ENCODE measurements at places on chromosomes 6 and 20. TPM values are rescaled to one million over a fixed set of nuclear protein-coding genes. Genes with fewer than 3 reads are reported as not detected.

GRCh38 chr6:82076916-82077315 is 170.6 kb downstream of the IBTK start:
- DNase-seq, result peak; percentile 12
- no peak overlapping the region for H3K27ac ChIP-seq
- peaks cover 7% of the 10 kb centered on the region for H3K4me1 ChIP-seq
- no peak overlapping the region for H3K4me3 ChIP-seq

GRCh38 chr6:23181356-23182110 is 612.2 kb downstream of the HDGFL1 start:
- no peaks in the 10 kb centered on the region for H3K36me3 ChIP-seq
- no peak overlapping the region for H3K4me3 ChIP-seq
- no peaks in the 10 kb centered on the region for H3K4me1 ChIP-seq
- H3K27me3 ChIP-seq, result no peaks in the 10 kb centered on the region
- no peak for DNase-seq

- no peaks in the 10 kb centered on the region for H3K27me3 ChIP-seq
- no peak for DNase-seq
- H3K4me3 ChIP-seq, result no peak overlapping the region
- H3K27ac ChIP-seq, result no peak overlapping the region
Measured at GRCh38 chr6:62441182-62441581, 155.2 kb upstream of the KHDRBS2 start.

GRCh38 chr6:33667776-33668175 is 43.7 kb downstream of the UQCC2 start:
- no peaks in the 10 kb centered on the region for H3K27me3 ChIP-seq
- DNase-seq, result no peak
- H3K4me3 ChIP-seq, result no peak overlapping the region
- H3K36me3 ChIP-seq, result peaks cover 22% of the 10 kb centered on the region
- H3K27ac ChIP-seq, result no peak overlapping the region
- H3K4me1 ChIP-seq, result peaks cover 10% of the 10 kb centered on the region

DNA sequence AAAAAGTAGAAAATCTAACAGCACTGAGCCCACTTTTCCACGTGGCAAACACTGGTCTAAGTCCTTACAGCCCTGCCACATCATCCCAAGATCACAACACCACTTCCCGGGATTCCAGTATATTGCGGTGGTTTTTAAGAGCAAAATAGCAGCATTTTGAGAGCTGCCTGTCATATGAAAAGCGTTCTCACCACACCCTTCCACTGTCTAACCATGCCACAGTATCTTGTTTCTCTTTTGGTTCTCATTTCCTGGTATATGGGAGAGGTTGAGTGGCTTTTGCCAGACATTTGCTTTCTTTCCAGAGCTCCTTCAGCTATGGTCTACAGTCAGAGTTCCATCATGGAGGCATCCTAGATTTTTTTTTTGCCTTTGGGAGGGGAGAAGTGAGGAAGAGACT is 243.0 kb downstream of the TSHZ2 start:
- no peak overlapping the region for H3K4me3 ChIP-seq
- peaks cover 85% of the 10 kb centered on the region for H3K27me3 ChIP-seq
- H3K36me3 ChIP-seq, result no peaks in the 10 kb centered on the region
- DNase-seq, result no peak
- no peaks in the 10 kb centered on the region for H3K4me1 ChIP-seq

- no peak overlapping the region for H3K4me3 ChIP-seq
- H3K4me1 ChIP-seq, result peaks cover 6% of the 10 kb centered on the region
- DNase-seq, result no peak
- H3K27ac ChIP-seq, result no peak overlapping the region
Measured at GRCh38 chr6:11463398-11463780, 74.2 kb upstream of the TMEM170B start.

- DNase-seq, result no peak
- H3K27ac ChIP-seq, result no peak overlapping the region
- no peaks in the 10 kb centered on the region for H3K27me3 ChIP-seq
- peaks cover 14% of the 10 kb centered on the region for H3K4me1 ChIP-seq
- no peaks in the 10 kb centered on the region for H3K36me3 ChIP-seq
Measured at GRCh38 chr20:32535316-32535952, 49.7 kb downstream of the NOL4L start.

GRCh38 chr6:56026455-56027180 is 151.2 kb upstream of the BMP5 start:
- no peaks in the 10 kb centered on the region for H3K4me1 ChIP-seq
- H3K36me3 ChIP-seq, result no peaks in the 10 kb centered on the region
- no peak overlapping the region for H3K27ac ChIP-seq
- H3K27me3 ChIP-seq, result no peaks in the 10 kb centered on the region
- H3K4me3 ChIP-seq, result no peak overlapping the region

DNA sequence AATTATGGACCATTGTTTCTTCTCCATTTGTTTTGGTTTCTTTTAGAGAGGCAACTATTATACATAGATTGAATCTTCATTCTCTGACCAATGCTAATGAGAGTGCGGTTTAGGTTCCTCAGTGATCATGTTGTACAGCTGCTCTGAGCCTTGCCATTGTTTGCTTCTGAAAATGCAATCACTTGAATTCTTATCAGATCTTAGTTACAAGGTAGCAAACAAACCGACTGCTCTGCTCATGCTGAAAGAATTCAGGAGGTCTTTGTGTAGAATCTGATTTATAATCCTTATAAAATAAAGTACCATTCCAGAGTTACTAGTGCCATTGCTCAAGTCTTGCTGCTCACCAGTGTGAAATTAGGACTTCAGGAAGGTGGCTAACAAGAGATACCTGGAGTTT is 569.1 kb upstream of the ID4 start:
- no peak overlapping the region for H3K4me3 ChIP-seq
- H3K27me3 ChIP-seq, result no peaks in the 10 kb centered on the region
- H3K4me1 ChIP-seq, result peaks cover 24% of the 10 kb centered on the region
- peak; percentile 86 for DNase-seq
- no peaks in the 10 kb centered on the region for H3K36me3 ChIP-seq

DNA sequence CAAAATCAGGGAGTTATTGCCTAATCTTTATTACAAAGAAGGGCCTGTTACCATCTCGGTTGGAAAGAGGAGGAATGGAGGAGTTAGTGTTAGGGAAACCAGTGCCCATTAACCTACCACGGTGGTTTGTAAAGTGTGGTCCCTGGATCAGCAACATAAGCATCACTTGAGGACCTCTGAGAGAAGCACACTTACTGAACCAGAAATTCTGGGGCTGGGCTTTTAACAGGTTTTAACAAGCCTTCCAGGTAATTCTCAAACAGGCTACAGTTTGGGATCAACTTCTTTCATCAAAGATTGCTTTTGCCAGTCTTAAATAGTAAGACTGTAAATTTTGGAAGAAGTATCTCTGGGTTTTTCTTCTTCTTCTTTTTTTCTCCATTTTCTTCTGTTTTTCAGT is 329.5 kb upstream of the JAG1 start:
- no peak for DNase-seq
- no peaks in the 10 kb centered on the region for H3K27me3 ChIP-seq
- H3K27ac ChIP-seq, result peak overlapping the region; percentile 93
- H3K36me3 ChIP-seq, result no peaks in the 10 kb centered on the region
- H3K4me3 ChIP-seq, result no peak overlapping the region

PGC gene
- not detected for total RNA-seq

MCHR2 gene
- total RNA-seq, result not detected

BTNL2 gene
- not detected for total RNA-seq

RSPO4 gene
- total RNA-seq, result not detected

TEAD3 gene
- 15.4 TPM for total RNA-seq

MRPL14 gene
- total RNA-seq, result 192 TPM
